CD4-positive, alpha-beta T cell (primary cell): ENCODE measurements at places on chromosomes 11 and 22.

DNA sequence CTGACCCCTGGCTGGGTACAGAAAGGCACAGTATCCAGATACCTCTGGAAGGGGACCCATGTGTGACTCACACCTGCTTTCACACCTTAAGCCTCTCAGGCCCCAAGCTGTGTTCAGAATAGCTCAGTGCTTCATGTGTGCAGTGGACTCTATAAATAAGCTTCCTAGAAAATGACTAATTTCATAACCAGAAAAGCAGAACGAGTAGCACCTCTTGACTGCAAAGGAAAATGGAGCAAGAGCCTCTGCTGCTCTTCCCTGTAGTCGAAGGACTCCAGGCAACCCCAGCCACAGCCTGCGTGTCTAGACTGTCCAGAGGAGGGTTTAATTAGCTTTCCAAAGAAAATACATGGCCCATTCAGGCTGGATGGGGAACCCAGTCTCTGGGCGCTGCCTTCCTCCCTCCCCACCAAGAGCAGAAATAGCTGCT lies 23.1 kb downstream of the PTPN5 start:
- no peak for DNase-seq

GRCh38 chr11:13090228-13090708 lies 81.2 kb downstream of the RASSF10 start:
- DNase-seq: no peak

- DNase-seq: no peak
Measured at GRCh38 chr11:57294225-57295131, 30.3 kb downstream of the TNKS1BP1 start.

- DNase-seq: no peak
Measured at GRCh38 chr11:46649180-46649738, 31.9 kb downstream of the ATG13 start.

GRCh38 chr11:84969103-84969502 lies 658.0 kb downstream of the DLG2 start:
- no peak for DNase-seq

DNA sequence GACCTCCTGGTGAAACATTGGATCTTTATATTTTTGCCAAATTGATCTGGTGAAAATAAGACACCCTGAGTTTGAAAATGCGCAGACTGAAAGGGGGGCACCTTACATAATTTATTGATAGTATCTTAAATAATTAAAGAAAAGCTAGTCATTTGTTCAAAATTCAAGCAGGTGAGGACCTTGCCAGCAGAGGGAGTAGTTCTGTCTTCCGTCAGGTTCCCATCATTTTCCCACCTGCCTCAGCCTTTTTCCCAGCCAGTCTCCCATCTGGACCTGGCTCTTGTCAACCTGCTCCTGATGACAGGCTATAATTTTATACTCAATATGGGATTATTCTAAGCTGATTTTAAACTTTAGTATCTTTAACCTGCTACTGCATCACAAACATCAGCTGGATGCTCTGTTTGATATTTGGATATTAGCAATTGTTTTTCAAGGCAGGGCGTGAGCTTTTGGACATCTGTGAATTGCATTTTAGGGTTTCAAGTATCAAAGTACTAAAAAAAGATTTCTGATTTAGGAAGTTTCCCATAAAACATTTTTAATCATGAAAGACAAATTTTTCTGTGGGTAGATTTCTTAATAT lies 132.0 kb downstream of the ELP4 start:
- no peak for DNase-seq

DNA sequence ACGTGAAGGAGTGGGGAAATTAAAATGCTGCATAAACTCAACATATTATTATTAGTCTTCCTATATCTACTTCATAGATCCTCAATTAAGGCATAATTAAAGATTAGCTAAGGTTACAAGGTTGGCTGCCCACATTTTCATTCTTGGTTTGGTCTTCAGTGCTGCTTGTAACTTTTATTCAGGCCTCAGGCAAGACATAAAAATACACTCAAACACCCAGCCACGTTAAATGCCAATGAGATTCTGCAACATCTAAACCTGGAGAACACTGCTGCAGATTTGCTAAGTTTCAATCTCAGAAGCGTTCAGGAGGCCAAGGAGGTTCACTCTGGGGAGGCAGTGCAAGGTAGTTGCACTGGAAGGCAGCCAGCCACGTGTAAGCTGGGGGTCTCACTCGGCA lies 358.7 kb upstream of the NARS2 start:
- DNase-seq: no peak

DNA sequence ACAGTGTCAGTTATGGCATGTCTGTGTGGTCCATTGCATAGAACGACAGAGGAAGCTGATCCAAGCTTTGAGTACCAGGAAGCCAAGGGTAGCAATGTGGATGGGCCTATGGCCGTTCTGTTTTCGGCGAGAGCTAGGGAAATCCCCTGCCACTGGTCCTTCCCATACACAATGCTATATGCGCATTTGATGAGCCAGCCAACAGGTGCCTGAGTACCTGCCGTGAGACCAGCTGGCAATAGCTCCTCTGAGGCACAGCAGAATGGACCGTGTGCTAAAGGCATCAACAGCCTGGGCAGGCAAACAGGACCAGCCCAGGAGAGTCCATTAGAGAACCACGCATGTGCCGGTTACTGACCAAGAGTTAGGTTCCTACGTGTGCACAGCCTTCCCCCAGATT lies 753.0 kb downstream of the NTM start:
- DNase-seq: no peak

DNA sequence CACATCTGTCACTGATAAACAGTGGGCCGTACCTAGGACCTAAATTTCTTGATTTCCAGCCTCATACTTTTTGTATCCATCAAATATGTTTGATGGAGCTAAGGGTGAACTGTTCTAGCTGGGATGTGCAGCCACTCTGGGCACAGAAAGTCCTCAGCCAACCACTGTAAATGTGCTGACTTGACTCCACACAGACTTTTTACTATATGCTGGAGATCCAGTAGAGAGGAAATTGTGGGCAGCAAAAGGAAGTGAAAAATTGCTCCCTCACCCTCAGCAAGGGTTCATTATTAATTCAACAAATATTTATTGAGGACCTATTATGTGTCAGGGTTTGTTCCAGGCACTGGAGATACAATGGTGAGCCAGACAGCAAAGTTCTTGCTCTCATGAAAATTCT lies 54.2 kb upstream of the AMPD3 start:
- DNase-seq: no peak

GRCh38 chr11:65329478-65329877 lies 4.2 kb upstream of the DPF2 start:
- no peak for DNase-seq

DNA sequence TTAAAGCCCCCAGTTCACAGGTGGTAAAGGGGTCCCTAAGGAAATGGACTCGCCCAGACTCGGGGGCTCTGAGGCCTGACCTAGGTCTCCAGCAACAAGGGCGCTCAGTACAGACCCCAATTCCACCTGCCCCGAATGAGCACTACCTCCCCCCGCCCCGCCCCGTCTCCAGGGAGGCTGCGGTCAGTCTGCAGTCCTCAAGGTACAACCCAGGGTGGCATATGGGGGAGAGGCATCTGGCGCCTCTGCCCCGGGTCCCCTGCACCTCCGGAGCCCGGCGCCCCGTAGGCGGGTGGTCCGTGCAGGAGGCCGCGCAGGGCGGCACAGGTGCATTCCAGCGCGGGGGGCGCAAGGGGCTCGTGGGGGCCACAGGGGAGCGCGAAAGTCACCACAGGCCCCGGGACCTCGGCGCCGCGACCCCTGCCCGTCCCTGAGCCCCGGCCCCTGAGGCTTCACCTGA lies 361 bp downstream of the CTSD start:
- DNase-seq: no peak

GRCh38 chr11:20415432-20415831 lies 27.9 kb downstream of the PRMT3 start:
- no peak for DNase-seq

- no peak for DNase-seq
Measured at GRCh38 chr11:7696424-7696823, 9.9 kb downstream of the OVCH2 start.

DNA sequence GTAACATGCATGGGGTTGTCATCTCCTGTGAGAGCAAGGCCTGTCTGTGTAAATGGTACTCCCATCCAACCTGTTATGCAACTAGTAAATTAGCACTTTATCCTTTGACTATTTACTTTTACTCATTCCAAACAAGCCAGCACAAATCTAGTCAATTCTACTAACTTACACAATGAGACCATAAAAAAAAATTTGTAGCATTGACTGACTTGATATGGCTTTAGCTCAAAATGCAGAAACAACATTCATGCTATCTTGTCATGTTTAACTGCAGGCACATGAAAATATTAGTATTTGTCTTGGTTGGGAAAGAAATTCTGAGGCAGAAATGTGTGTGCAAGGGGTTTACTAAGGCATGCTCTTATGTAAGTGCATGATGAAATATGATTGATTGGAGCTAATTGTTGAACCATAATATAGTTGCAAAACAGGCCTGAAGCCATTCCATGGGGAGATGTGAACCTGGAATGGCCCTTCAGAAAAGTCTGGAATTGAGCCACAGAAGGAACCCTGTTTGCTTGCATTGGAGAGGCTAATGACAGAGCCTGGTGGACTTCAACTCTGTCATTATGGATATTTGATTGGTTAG lies 2.5 kb downstream of the SLC22A25 start:
- no peak for DNase-seq

DNA sequence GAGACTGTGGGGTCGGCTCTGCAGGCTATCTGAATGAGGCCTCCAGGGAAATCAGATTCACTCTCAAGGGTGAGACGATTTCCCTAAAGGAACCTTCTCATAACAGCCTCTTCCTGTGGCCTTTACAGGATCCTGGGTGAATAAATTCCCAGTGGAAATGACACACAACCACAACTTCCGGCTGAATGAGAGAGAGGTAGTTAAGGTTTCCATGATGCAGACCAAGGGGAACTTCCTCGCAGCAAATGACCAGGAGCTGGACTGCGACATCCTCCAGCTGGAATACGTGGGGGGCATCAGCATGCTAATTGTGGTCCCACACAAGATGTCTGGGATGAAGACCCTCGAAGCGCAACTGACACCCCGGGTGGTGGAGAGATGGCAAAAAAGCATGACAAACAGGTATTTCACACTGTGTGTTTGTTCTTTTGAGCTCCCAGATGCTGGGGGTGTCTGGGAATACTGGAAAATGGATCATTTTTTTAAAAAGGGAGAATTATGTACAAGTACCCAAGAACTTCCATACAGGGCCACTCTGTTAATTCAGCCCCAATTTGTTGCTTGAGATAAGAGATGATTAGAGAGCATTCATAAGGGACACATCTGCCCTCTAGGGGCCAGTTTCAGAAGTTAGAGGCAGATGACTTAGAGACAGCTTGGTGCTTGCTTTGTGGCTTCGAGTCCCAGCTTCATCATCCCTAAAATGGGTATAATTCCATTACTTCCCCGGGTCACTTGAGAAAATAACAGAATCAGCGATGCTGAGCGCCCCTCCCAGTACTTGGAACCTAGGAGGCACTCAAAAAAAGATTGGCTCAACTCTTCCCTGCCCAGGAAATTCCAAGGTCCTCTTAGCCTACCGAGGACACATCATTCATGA lies 10.2 kb downstream of the SERPIND1 start:
- peak; percentile 8 for DNase-seq

DNA sequence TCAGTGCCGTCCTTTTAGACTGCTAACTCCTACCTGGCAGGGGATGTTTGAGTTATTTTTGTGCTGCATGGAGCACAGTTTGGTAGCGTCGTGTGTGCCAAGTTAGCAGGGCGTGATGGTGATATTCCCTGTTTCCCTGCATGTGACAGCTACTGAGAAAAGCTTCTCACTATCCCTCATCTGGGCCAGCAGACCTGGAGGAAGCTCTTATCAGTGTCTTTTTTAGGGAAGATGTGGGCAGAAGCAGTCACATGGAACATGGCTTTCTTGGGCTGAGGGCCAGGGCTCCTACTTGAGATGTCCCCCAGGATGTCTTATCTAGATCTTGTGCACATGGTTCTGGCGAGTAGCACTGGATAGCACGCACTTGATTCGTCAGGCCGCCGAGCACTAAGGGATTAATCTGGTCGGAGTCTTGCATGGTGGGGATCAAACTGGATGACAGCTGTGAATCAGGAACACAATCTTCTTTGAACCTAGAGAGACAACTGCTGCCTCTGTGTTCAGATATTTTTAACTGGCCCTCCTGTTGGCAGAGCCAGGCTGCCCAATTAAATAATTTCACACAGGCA lies 33.8 kb downstream of the TECTA start:
- no peak for DNase-seq

DNA sequence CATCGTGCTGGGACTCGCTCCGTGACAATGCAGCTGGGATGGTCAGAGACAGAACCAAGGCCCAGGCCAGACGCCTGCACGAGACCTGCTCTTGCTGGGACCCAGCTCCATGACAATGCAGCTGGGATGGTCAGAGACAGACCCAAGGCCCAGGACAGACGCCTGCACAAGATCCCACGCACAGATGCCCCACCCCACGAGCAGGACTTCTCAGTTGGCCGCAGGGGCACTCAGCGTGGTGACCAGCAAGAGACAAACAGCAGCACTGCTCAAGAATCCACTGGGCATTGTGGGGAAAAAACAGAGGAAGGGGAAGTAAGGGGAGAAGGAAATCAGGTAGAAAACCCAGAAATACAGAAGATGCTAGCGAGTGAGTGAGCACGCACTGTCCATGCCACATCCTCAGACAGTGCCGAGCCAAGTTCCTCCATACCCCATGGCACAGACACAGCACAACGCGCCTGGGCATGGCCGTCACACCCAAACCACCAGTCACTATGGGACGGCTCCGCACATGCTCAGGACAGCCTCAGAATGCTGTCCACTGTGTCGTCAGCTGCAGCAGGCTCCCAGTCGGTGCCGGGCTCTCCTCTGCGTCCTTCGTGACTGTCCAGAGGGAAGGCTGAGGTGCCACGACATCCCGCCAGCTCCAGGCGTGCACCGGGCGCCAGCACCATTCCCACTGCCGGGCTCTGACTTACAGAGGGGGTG lies 44.5 kb downstream of the BRD1 start:
- no peak for DNase-seq

DNA sequence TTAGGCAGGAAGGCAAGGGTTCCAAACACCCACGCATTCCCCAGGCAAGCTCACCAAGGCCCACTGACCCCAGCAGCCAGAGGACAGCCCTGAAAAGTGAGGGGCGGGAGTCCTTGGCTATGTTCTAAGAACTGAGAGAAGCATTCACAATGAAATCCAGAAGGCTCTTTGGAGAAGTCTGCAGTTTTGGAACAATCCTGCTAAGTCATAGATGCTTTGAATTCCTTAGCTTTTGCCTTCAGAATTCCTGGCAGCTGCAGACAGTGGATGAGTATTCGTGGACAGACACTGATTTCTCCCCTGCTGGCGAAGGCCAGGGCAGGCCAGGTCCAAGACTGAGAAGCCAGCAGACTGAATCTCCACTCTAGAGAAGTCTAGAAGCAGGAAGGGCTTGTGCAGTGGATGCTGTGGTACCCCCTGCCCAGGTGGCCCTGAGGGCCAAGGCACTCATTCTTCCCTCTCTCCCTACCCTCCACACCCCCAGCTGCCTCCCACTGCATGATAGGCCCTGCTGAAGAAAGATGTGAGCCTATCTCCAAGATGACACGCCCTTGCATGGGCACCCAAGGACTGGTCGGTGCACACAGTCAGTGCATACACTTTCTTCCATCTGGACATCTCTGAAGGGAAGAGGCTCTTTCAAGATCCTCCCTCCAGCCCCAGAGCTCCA lies 133.2 kb upstream of the TEAD1 start:
- DNase-seq: no peak

- DNase-seq: no peak
Measured at GRCh38 chr22:22892096-22893052, 4.8 kb downstream of the IGLL5 start.

GRCh38 chr11:86150847-86151173 lies 81.9 kb upstream of the PICALM start:
- DNase-seq: no peak

- DNase-seq: no peak
Measured at GRCh38 chr11:44243595-44244343, 66.2 kb downstream of the ALX4 start.
